ENCODE measurements at places on chromosomes 6 and 20. TPM values are rescaled to one million over a fixed set of nuclear protein-coding genes. Genes with fewer than 3 reads are reported as not detected.

The CCR6 gene
- polyA plus RNA-seq: not detected

The PAX1 gene
- polyA plus RNA-seq: not detected

The ANKRD66 gene
- polyA plus RNA-seq: not detected

The DDX43 gene
- 0.21 TPM for polyA plus RNA-seq

The ZNF311 gene
- 0.63 TPM for polyA plus RNA-seq

The OPRL1 gene
- polyA plus RNA-seq: 0.86 TPM

The DUSP15 gene
- not detected for polyA plus RNA-seq

The AIF1 gene
- polyA plus RNA-seq: not detected

DNA sequence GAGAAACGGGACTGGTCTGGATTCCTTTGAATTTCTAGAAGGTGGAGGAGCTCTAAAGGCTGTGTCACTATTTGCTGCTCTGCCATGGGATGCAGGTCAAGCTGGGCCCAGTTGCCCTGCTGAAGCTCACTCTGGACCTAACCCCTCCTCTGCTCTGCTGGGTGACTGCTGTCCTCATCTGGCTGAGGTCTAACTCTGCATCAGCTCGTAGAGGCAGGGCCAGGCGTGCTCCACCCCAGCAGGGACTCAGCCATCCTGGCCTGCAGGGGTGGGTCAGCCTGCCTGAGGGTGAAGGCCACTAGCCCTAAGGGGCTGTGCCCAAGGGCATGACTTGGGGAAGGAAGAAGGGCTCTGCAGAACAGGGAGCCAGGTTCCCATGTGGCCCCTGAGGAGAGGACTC lies 852 bp downstream of the CST4 start:
- DNase-seq: no peak

DNA sequence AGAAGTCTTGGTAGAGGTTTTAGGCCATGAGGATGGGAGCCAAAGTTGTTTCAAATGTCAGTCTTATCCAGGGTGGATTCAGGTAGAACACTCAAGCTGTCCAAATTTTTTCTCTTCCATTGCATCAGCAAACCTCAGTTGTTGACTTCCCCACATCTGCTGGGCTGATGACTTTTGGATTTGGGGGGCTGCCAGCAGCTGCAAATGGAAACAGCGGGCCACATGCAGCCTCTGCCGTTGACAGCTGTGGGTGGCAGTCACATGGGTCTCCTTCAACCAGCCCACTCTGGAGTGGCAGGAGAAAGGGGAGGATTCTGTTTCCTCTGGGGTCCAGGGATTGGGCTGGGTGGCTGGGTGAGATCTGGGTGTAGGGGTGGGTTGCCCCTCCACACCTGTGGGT lies 5.8 kb upstream of the MLN start:
- DNase-seq: no peak

- no peak for DNase-seq
These were observed 497.2 kb upstream of the JARID2 start for GRCh38 chr6:14748679-14749078.

GRCh38 chr6:128208851-128209580 lies 308.2 kb upstream of the THEMIS start:
- no peak for DNase-seq

GRCh38 chr20:41161886-41162285 lies 24.5 kb downstream of the PLCG1 start:
- DNase-seq: no peak

GRCh38 chr6:53201270-53201669 lies 52.6 kb upstream of the GCM1 start:
- DNase-seq: no peak

- DNase-seq: no peak
These were observed 30.6 kb downstream of the ADGRF4 start for GRCh38 chr6:47729019-47729418.

- no peak for DNase-seq
These were observed 15.0 kb downstream of the CALHM6 start for GRCh38 chr6:116476002-116476678.

- DNase-seq: no peak
These were observed 33.6 kb upstream of the PREX1 start for GRCh38 chr20:48861444-48861843.

DNA sequence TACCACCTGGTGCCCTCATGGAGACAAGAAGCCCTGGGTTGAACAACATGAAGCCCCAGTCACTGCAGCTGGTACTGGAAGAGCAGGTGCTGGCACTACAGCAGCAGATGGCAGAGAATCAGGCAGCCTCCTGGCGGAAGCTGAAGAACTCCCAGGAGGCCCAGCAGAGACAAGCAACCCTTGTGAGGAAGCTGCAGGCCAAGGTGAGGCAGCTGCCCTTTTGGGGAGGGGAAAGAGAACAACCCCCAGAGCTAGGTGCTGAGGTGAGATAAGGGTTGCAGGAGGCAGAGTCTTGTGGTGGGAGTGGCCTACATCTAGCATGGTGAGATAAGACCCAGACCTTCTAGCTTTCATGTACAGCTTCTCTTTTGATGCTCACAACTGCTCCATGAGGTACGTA lies 7.0 kb downstream of the CEP250 start:
- DNase-seq: no peak

GRCh38 chr20:51127713-51128112 lies 104.8 kb upstream of the KCNG1 start:
- no peak for DNase-seq

GRCh38 chr6:166667796-166668610 lies 41.0 kb upstream of the RPS6KA2 start:
- no peak for DNase-seq

- no peak for DNase-seq
These were observed 138.6 kb downstream of the RALGAPA2 start for GRCh38 chr20:20573797-20574196.

GRCh38 chr6:108453601-108454185 lies 107.0 kb upstream of the FOXO3 start:
- peak; percentile 11 for DNase-seq

- no peak for DNase-seq
These were observed 47.8 kb upstream of the TAGAP start for GRCh38 chr6:159092631-159093030.

- no peak for DNase-seq
These were observed 172.5 kb downstream of the FOXA2 start for GRCh38 chr20:22411627-22412450.

DNA sequence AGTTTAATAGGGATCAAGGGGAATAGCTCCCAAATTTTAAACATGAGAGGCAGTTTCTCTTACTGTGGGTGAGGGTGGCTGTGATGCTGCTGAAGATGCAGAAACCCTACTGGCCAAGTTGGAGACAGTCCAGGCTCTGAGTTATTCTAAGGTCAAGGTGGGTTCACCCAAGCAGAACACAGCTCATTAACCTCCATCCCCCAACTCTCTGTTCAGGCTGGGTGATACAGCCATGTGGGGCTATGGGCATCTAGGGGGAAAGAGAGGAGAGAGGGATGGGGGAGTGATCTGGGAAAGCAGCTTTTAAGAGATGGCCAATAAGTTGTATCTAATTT lies 18.9 kb upstream of the TRAM2 start:
- DNase-seq: no peak

DNA sequence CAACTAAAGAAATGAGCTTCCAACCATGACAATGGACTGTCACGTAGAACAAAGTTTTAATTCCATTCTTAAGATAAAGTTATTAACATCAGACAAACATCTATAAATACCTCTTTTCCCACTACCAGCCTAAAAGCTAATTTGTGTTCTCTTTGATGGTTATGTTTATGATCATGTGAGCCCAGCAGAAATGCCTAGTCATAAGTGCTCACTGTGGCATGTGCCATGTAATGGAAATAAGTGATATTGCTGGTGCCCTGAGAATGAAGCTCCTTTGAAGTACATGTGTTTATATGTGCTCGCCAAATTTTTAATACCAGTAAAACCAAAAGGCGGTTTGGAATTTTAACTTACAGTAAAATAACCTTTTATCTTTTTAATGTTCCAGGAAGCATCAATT lies 205.8 kb downstream of the ISM1 start:
- no peak for DNase-seq

GRCh38 chr20:37955511-37955910 lies 52.6 kb downstream of the VSTM2L start:
- no peak for DNase-seq

GRCh38 chr20:57576617-57577550 lies 16.0 kb downstream of the PCK1 start:
- DNase-seq: no peak

GRCh38 chr6:169567819-169568218 lies 134.0 kb downstream of the WDR27 start:
- no peak for DNase-seq

GRCh38 chr20:38245753-38246152 lies 14.8 kb downstream of the KIAA1755 start:
- no peak for DNase-seq

DNA sequence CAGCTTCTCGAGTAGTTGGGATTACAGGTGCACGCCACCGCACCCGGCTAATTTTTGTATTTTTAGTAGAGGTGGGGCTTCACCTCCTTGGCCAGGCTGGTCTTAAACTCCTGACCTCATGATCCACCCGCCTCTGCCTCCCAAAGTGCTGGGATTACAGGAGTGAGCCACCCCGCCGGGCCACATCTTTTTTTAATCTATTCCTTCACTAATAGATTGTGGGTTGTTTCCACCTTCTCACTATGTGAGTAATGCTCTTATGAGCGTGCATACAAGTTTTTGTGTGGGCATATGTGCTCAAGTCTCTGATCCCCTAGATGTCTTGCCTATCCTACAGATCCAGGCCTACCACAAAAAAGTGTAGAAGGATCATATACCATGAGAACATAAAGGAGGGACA lies 30.7 kb downstream of the CARMIL1 start:
- no peak for DNase-seq

DNA sequence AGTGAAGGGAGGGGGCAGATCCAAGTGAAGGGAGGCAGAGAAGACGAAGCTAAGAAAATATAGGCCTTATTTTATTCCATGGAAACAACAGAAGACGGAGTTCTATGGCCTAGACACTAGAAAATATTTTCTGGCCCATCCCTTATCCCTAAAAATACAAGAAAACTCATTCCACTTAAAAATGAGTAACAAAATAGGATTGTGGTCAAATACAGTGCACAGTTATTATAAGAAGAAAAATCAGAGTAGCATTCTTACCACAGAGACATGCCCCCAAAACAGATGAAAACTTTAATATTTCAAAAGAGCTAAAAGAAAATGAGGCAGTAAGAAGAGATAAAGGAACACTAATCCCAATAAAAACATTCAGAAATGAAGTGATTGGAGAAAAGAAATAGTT lies 202.9 kb downstream of the GMPR start:
- no peak for DNase-seq

GRCh38 chr6:169777896-169778295 lies 26.5 kb downstream of the ERMARD start:
- DNase-seq: no peak

- no peak for DNase-seq
These were observed 1212.1 kb upstream of the CITED2 start for GRCh38 chr6:140586426-140587061.

DNA sequence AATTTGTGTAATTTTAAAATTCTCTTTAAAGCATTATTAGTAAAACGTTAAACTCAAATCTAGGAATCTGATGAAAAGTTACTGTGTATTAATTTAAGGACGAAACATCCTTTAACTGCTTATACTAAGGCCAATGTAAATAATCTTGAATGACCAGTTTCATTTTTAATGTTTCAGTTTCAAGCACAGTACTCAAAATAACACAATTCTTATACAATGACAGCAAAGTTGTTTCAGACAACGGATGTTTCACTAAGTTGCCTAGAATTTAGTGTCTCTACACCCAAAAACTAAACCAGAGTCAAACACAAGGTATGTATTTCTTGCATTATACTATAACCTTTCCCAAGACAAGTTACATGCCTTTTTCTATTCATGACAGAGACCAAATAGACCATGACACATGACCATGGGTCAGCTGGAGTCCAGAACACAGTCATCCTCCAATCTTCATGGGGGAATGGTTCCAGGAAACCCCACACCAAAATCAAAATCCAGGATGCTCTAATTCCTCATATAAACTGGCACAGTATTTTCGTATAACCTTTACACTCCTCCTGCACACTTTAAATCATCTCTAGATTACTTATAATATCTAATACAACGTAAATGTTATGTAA lies 7.7 kb downstream of the PHIP start:
- DNase-seq: no peak

DNA sequence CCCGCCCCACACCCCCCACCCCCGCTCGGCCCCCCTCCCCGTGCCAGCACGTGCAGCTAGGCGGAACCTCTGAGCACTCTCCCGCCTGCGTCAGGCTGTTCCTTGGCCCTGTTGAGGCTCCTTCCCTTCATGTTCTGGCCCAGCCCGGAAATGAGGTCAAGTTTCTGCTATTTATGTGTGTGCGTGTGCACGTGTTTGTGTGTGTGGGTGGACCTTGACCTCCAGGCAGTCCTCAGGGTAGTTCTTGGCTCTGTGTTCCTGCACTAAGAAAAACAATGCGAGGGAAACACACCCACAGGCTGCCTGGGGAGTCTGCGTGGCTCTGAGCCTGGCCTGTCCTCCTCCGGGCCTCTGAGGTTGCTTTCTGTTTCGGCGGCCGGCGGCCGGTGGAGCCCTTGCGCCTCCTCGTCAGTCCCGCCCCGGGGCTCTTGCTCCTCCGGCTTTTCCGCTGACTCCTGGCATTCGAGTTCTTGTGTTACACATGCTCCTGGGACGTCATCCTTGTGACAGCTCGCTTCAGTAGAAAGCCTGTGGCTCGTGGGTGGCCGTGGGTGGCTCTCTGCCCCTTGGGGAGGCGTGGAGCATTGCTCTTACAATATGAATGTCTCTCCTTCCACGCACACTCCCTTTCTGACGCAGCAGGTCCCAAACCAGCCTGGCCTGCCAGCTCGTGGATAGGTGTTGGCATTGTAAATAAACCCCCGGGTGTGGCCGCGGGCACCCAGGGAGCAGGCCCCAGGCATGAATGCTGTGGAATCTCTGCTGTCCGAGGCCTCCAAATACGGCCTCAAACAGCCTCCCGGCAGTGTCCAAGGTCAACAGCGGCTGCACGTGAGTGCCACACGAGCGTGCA lies 10.0 kb downstream of the SLCO4A1 start:
- peak; percentile 96 for DNase-seq

DNA sequence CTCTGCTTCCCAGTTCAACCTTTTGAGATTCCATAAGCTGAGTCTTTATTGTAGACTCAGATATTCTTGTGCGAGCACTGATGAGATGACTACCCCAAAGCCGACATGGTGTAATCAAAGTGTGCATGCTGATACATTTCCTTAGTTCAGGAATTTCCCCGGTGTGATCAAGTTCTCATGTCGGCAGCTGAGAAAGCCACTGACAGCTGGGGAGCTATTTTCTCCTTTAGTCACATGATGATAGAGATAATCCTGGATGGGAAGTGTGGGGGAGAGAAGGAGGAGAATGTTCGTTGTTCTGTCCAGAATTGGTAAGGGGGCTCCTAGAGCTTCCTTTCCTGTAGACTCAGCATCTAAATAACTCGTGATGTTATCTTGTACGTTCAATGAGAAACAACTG lies 7.7 kb upstream of the CAP2 start:
- peak; percentile 66 for DNase-seq
